Purkinje cell (primary cell): ENCODE measurements at places on chromosomes 5 and 9. TPM values are rescaled to one million over a fixed set of nuclear protein-coding genes. Genes with fewer than 3 reads are reported as not detected.

The RELL2 gene
- polyA plus RNA-seq: 5.9 and 8.8 TPM in 2 replicates

The RXFP3 gene
- not detected in 2 replicates for polyA plus RNA-seq

The SEMA5A gene
- polyA plus RNA-seq: 0.84 and 2.2 TPM in 2 replicates

The ANKRD55 gene
- polyA plus RNA-seq: 0.15 and 1.8 TPM in 2 replicates

The QRFP gene
- polyA plus RNA-seq: not detected in 2 replicates

The PHF24 gene
- 2.3 and 10.5 TPM in 2 replicates for polyA plus RNA-seq

The MSX2 gene
- 1.5 TPM in 2 replicates for polyA plus RNA-seq
